ENCODE measurements at places on chromosomes 4 and X.

- DNase-seq = no peak
Observed at GRCh38 chr4:1072830-1073446, 40.4 kb downstream of the RNF212 start.

- no peak for DNase-seq
Observed at GRCh38 chr4:165152527-165152926, 39.9 kb upstream of the TMEM192 start.

DNA sequence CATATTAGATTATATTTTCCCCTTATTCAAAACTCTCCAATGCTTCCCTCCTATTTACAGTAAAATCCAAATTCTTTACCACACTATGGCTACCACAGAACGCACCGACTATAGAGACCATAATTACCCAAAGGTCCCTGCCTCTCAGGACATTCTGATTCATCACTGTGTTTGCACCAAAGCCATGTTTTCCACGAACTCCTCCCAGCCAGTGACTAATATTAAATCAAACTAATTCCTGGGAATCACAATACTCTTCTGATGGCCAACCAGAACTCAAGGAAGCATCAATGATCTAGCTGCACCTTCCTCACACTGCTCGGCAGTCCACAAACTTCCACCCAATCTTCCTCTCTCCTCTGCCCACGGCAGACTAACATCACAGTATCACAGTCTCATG lies 24.2 kb upstream of the EDNRA start:
- DNase-seq = no peak

GRCh38 chr4:24771241-24771640 lies 24.1 kb upstream of the SOD3 start:
- no peak for DNase-seq

DNA sequence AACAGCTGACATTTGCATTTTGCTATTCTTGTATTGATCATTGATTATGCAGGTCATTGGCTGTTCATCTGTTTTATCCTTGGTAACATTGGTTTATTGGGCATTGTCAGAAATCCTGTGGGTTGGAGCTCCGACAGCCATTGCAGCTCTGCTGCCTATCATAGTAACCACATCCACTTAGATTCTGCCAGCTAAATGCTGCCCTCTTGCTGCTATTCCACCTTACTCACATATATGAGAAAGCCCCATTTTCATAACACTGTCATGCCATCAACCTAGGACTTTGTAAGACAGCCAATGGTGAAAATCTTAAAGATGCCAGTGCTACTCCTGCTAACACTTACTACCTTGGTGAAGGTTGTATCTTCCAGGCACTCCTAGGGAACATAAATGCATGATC lies 187.3 kb upstream of the CXCL13 start:
- no peak for DNase-seq

DNA sequence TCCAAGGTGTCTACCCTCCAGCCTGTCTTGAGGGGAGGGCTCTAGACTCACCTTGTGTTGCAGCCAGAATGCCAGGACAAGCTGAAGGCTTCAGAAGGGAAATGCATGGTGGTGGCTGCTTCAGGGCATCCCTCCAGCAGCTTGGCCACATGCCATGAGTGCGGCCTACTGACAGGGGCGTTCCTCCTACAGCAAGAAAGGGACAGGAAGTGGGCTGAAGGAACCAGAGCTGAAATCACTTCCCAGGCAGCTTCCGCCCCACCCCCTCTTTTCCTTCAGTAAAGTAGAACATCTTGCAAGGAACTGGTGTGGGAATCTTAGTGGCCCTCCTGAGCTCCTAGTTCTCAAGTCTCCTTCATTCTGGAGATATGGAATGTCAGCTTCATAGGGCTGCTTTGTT lies 167.5 kb upstream of the DGKK start:
- DNase-seq = no peak

GRCh38 chrX:54248309-54248708 lies 65.3 kb upstream of the FAM120C start:
- no peak for DNase-seq

DNA sequence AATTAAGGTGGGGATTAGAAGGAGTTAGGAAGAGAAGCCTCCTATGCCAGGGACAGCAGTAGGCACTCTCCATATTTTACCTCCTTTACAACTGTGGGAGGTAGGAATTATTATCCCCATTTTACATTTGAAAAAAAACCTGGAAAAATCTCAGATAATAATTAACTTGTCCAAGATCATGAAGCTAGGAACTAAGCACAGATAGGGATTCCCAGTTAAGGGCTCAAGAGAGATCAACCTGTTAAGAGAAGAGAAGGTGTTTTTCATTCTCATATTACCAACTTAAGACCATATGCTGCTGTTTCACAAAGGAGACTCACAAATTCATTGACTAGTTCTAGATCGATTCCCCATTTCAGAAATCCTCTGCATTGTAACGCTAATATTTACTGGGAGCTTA lies 16.1 kb upstream of the FAM47E start:
- no peak for DNase-seq

DNA sequence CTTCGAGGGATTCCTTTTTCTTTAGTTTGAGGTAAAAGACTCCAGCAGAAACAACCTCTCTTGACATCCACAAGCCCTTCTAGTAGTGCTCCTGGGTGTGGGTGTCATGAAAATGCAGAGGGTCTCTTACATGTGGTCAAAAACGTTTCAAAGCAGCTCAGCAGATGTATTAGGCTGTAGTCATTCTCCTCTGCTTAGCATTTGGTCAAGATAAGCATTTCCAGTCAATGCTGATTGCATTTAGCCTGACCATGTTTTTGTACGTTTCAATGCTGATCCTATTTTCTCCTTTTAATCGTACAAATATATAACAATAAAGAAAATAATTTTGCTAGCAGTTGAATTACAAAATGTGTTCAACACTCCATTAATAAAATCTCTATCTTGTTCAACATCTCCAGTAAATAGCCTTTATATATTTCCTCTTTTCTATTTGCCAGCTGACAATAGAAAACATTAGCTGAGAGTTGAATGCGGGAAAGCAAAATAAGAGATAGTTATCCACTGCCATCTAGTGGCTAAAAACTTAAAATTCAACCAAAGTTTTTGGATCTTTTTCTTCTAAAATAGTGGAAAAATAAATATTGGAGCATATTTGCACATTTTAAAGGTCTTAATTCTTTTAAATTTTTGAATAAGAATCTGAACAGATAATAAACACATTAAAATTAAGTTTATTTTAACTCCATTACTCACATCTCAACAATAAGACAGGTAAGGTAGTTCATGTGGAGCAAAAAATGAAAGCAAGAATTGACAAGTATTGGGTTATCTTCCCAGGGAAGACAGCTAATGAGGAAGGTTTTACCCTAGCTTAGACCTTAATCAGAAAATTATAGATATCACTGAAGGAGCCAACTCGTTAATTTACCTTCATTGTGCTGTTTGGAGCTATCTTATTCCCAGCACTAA lies 15.2 kb upstream of the PACRGL start:
- no peak for DNase-seq

- DNase-seq = no peak
Observed at GRCh38 chr4:20341134-20341738, 89.5 kb downstream of the SLIT2 start.

- no peak for DNase-seq
Observed at GRCh38 chr4:140240237-140240636, 86.3 kb upstream of the MAML3 start.

GRCh38 chr4:60463857-60464502 lies 736.1 kb upstream of the ADGRL3 start:
- no peak for DNase-seq

- no peak for DNase-seq
Observed at GRCh38 chr4:74996996-74997395, 64.1 kb downstream of the PARM1 start.

DNA sequence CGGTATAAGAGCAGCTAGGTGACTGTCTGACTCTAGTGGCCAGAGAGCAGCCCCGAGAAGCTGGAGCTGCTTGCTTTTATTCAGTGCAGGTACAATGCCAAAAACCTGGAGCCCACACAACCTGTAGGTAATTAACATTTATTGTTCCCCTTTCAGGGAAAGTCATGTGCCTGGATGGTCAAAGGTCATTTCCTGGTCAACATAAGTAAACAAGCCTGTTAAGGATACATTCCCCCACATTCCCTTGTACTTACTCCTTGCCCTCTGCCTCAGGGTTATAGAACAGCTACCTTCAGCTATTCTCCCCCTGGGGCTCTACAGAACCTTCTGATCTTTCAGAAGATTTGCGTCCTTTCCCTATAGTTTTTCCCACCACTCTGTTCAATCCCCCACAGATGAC lies 253.4 kb downstream of the TMA16 start:
- DNase-seq = no peak

GRCh38 chrX:30280428-30280827 lies 28.8 kb downstream of the NR0B1 start:
- DNase-seq = no peak

DNA sequence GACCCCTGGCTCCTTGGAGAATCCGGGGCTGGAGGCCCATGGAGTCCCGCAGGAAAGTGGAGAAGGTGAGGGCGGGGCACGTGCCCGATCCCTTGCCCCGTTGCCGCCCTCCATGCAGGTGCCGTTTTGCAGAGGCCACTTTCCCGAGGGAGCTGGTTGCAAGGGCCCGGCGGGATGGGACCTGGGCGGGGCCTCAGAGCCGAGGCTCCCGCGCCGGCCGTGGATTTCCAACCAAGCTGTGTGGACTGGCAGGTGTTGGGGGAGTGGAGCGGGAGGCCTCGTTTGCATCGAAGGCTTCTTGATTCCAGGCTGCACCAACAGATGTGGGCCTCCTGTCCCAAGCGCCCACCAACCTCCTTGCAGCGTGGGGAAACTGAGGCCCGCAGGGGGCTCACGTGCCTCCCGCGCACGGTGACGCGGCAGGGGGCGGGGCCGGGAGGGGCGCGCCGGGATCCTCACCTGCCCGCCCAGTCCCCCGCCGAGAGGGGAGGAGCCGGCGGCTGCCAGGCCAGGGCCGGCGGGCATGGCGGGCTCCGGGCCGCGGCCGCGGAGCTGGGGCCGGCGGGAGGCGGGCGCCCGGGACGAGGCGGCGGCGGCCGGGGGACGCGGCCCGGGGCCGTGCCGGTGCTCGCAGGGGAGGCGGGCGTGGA lies 24.9 kb downstream of the SH3BP2 start:
- DNase-seq = peak; percentile 41

DNA sequence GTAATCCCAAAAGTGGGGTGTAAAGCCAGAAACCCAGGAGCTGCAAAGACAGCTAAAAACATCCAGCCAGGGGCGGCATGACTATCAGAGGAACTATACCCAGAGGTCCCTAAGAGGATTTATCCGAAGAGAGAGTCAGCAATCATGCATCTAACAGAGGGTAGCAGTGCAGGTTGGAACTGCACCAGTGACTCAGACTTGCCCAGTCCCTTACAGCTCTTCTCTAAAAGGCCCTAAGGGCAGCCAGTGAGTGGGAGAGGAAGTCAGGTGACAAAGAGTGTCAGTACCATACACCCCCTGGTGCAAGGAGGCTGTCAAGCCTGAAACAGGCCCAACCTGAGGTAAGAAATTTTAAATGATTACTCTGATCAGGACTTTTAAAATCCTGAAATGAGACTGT lies 88.1 kb downstream of the CAMK2D start:
- DNase-seq = no peak

DNA sequence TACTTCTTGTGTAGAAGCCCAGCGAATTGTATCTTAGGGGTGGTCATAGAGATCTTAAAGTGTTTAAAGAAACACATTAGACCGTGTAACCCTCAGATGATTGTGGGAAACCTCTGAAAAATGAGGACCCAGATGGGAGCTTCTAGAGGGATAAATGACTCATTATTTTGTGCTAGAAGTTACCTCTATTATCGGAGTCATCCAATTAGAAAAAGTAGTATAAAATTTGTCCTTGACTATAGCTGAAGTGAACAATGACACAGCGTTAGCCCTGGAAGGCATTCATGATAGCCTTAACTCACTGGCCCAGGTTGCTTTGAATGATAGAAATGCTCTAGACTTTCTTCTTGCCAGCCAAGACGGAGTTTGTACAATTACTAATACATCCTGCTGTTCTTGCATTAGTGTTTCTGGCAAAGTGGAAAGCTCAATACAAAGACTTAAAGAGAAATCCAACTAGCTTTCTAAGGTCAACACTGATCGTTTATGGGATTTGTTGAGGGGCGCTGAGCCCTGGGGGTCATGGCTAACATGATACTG lies 178.9 kb upstream of the VEGFC start:
- DNase-seq = no peak

- no peak for DNase-seq
Observed at GRCh38 chr4:120964596-120964995, 42.1 kb upstream of the PRDM5 start.

- no peak for DNase-seq
Observed at GRCh38 chr4:105786748-105787147, 78.2 kb downstream of the GSTCD start.
